HCT116 (cell line): ENCODE measurements at places on chromosomes 11 and 22.
A peak's percentile ranks its signal among the peaks of the same experiment; 100 is the strongest.

- no peak for DNase-seq
These were observed 33.0 kb downstream of the PICALM start for GRCh38 chr11:86035920-86036319.

GRCh38 chr22:49536571-49537131, 291.0 kb downstream of the BRD1 start:
- DNase-seq = no peak

- DNase-seq = peak; percentile 46
These were observed 147.2 kb downstream of the TRPC6 start for GRCh38 chr11:101436511-101437142.

GRCh38 chr11:45021001-45021400, 70.3 kb upstream of the TP53I11 start:
- DNase-seq = no peak

DNA sequence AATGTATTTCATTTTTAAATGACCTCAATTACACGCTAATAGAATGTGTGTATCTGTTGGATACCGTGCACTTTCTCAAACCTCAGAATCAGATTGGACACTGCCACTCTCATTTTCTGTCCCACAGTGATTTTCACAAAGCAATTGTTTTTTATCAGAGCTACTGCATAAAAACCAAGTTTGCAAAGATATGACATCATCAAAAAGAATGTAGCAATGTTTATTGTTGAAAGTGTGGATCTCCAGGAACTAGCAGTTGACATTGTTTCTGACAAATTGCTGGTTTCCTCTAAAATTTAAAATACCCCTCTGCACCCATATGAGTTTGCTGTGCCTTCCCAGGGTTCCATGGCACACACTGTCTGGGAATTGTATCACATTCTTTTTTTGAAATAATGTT, 362.7 kb upstream of the DDI1 start:
- DNase-seq = no peak

GRCh38 chr11:115767047-115767802, 263.0 kb upstream of the CADM1 start:
- no peak for DNase-seq

- no peak for DNase-seq
These were observed 175.7 kb upstream of the API5 start for GRCh38 chr11:43135966-43136534.

GRCh38 chr22:46652081-46652846, 32.1 kb downstream of the GRAMD4 start:
- DNase-seq = no peak

- DNase-seq = no peak
These were observed 257.5 kb upstream of the MTNR1B start for GRCh38 chr11:92711926-92712325.

- no peak for DNase-seq
These were observed 43.4 kb downstream of the CPT1A start for GRCh38 chr11:68798221-68798813.

GRCh38 chr11:91209306-91209705, 986.5 kb upstream of the CHORDC1 start:
- DNase-seq = no peak

DNA sequence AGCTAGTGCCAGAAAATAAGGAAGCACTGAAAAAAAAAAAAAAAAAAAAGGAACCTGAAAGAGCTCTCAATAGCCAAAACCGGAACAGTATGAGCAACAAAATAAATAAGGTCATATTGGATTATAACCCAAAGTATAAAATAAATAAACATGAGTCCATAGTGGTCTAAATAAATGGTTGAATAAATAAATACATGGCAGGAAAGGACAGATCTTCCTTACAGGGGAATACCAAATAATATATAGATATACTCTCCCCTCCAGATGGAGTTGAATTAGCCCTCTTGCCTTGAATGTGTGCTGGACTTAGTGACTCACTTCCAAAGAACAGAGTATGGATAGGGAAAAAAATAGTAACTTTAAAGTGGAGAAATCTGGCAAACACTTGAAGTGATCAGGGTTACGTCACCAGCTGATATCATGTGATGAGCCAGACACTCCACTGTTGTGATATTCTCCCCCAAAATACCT, 14.3 kb upstream of the ARRB1 start:
- DNase-seq = no peak

- no peak for DNase-seq
These were observed 12.1 kb downstream of the P2RY2 start for GRCh38 chr11:73229896-73230875.

DNA sequence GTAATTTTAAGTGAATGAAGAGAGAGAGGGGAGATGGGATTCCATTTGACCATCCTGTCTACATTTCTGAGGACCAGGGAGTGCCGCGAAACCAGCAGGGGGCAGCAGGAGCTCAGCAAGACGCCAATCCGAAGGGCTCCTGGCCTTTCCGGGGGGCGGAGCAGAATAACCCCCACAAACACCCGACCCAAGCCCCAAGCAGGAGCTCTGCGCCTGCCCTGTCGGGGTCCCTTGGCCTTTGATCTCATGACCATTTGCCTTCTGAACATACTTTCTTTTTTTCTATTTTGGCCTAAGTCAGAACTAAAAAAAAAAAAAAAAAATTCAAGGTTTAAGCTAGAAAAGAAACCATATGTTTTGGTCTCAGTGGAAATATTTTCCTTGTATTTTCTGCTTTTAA, 21.9 kb upstream of the SCN2B start:
- DNase-seq = peak; percentile 48

DNA sequence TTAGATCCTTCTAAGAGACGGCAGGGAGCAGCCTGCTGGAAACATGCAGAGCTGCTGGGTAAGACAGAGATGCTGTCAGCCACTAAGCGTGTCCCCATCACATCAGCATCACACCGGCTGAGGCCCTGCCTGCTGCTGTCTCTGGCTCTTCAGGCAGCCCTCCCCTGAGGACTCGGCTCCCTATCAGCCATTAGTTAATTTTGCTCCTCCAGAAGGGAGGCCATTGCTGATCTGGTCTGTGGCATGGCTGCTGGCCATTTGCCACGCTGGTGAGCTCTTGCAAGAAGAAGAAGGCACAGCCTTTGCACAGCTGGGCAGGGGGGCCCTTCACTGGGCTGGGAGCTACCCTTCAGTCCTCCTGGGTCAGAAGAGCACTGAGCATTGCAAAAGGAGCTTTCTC, 131.2 kb upstream of the PARVA start:
- no peak for DNase-seq

GRCh38 chr22:32818446-32819115, 17.1 kb downstream of the TIMP3 start:
- no peak for DNase-seq

- DNase-seq = no peak
These were observed 7.7 kb downstream of the MUC2 start for GRCh38 chr11:1082346-1082727.

GRCh38 chr22:20589614-20590476, 82.4 kb downstream of the MED15 start:
- no peak for DNase-seq

DNA sequence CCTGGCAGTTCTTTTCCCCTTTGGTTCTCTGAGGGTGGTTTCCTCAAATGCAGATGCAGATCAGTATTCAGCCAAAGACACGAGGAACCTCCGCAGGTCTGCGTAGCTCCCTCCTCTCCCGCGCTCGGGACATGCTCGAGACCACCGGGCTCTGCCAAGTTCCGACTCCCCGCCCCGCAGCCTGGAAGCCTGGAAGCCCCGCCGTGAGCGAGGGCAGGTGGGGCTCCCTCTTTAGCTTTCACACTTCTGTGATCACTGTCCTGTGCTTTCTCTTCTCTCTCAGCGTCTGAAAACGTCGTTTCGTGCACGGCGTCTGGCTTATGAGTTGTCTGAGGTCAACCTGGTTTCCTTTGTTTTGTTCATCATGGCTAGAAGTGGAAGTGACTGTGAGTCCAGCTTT, 26.6 kb downstream of the ZBED4 start:
- no peak for DNase-seq

DNA sequence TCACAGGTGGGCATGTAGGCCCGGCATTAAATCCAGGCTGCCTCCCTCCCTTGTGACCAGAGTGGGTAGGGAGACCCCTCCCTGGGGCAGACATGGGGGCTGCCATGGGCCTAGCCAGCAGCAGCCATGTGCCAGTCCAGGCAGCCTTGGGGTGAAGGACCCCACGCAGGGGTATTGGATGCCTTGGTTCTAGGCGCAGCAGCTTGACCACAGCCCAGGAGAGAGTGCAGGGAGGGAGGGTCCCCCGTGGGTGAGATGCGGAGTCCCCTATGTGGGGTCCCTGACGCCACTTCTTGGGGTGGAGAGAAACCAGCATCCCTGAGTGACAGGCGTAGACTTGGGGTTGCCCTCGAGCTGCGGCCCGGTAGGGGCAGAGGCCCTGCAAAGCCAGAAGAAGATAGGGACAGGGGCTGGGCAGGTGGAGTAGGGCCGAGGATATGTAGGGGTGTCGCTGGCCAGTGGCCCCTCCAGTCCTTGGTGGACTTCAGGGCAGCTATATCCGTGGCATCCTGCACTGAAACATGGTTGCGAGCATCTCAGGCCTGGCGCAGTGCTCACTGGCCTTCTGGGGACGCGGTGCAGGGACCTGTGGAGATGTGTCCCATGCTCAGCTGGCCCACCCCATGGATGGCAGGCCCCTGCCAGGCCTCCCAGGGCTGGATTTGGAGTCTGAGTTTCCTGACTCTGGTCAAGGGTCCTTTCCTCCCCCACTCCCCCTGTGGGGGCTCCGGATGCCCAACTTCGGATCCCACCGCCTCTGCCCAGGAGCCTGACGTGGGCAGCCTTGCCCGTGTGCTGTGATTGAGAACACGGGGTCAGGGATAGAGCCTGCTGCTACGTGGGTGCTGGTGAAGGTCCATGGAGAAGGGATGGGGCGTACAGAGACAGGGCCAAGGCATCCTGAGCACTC, 1179.8 kb downstream of the BRD1 start:
- no peak for DNase-seq

DNA sequence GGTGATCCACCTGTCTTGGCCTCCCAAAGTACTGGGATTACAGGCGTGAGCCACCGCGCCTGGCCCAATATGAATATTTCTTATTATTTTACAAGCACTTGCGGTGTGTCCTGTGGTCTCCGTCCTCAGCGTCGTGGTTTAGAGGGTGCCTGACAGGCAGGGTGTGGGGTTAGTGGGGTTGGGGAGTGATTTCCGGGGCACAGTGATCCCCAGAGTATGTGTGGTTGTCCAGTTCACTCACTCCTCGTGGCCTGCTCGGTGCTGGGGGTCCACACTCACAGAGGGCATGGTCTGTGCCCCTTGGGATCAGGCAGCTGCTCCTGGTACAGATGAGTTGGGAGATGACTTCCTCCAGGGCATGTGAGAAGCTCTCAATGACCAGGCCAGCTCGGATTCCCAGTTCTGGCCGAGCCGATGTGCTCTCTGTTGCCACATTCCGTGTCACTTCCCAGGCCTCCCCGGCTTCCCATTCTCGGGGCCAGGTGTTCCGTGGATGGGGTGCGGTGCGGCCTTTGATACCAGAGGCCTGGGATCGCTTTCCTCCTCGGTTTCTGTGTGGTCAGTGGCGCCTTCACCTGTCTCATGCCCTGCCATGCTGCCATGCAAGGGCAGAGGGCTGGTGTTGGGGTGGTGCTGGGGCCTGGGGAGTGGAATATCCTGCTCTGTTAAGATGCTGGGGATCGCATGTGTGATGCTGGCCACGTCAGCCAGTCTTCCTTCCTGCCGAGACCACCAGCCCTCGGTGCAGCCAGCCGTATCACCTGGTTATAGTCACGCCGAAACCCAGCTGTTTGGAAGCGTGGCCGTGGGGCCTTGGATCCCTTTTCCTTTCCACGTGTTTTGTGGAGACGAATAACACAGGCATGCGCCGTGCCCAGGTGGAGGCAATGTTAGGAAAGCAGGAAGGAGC, 39.6 kb downstream of the PARVB start:
- DNase-seq = no peak

DNA sequence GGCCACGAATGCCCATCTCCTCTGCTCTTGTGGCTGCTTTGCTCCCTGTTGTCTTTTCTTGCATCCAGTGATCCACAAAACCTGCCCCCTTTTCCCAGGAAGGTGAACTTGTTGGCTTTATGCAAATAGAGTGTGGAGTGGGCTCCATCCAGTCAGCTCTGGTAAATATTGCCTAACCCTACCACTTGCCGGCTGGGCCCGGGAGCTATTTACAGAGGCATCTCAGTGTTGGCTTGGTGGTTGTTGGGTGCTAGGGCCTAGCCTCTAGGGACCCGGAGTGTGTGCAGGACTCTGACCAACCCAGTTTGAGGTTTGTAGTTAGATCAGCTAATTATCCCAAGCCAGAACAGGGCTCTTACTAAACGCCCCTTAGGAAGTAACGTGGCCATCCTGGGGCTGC, 40.8 kb upstream of the TLCD5 start:
- no peak for DNase-seq

DNA sequence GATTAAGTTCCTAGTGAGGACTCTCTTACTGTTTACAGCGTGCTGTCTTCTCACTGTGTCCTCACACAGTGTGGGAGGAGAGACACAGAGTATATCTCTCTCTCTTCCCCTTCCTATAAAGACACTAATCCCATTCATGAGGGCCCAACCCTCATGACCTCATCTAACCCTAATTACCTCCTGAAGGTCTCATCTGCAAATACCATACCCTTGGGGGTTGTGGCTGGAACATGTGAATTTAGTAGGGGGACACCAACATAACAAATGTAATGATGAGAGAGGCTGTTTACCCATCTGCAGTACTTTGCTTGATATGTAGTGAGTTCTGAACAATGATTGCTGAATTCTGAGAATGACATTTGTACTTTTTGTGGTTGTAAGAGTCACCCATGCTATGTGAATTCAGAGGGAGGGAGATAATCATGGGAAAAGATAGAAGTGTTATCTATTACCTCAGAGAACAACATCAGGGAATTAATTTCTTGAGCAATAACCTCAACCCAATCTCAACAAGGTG, 4.9 kb upstream of the OR52W1 start:
- DNase-seq = no peak

GRCh38 chr11:15309296-15309695, 194.6 kb downstream of the INSC start:
- no peak for DNase-seq

DNA sequence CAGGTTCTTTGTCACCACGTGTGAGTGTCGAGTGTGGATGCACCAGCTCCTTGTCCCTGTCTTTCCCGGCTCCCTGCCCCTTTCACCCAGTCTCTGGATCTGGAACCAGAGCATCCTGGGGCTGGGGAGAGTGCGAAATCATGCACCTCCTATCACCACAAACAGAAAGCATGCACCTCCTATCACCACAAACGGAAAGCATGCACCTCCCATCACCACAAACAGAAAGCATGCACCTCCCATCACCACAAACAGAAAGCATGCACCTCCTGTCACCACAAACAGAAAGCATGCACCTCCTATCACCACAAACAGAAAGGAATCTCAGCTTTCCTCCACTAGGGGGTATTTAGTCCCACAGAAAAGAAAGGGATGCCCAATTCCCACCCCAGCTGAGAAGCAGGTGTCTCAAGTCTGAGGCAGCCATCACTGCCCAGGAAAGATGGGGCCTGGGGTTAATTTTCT, 5.9 kb upstream of the GLB1L3 start:
- DNase-seq = peak; percentile 22

- DNase-seq = no peak
These were observed 123.2 kb upstream of the BID start for GRCh38 chr22:17897426-17897825.

GRCh38 chr22:37739611-37740049, 42.8 kb downstream of the TRIOBP start:
- DNase-seq = no peak
